ENCODE measurements at places on chromosomes 2 and 18.

GRCh38 chr18:44536619-44537018, 144.1 kb upstream of the SETBP1 start:
- no peak for DNase-seq

- no peak for DNase-seq
Measured at GRCh38 chr2:76314271-76315020, 603.7 kb upstream of the GCFC2 start.

- DNase-seq: no peak
Measured at GRCh38 chr18:10757946-10758345, 232.1 kb downstream of the NAPG start.

- DNase-seq: no peak
Measured at GRCh38 chr2:182182436-182182835, 196.8 kb downstream of the PPP1R1C start.

DNA sequence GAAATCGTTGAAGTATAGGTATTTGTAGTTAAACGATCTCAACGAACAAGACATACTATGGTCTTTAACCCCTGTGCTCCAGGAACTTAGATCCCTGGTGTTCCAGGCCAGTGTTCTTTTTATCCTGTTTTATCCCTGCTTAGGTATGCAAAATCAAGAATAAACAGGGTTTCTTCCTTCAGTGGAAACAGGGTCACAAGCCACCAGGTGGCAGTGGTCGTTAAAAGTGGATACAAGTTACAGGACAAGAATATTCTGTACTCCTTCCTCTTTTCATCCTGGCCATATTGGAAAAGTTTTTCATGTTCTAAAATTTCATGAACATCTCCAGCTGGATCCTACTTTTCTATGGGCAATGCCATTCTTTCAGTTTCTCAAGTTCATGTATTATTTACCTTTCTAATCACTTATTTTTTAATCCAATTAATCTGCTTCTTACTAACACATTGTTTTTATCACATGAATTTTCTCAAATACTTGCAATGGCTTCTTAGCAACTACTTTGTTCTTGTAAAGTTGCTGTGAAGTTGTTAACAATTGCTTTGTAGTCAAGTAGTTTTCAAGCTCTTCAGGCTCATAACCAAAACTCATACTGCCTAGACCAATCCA, 16.4 kb upstream of the HNMT start:
- peak; percentile 74 for DNase-seq

DNA sequence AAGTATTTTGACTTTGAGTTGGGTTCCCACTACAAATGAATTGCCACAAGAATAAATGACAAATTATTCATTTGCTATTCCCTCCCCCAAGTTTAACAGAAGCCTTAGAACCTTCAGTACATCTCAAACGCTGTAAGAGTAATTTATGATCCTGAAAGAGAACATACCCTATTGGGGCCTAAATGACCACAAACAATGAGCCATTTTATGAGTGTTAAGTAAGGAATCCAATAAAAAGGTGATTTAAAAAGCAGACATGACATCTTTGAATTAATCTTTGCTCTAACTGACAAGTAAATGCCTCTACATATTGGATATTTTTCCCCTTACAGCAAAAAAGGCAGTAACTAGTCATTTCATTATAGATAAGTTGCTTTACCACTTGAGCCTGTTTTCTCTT, 136.9 kb downstream of the NRXN1 start:
- no peak for DNase-seq

- DNase-seq: no peak
Measured at GRCh38 chr2:238123991-238124470, 14.4 kb upstream of the KLHL30 start.

Measured in mesendoderm (in vitro differentiated cells).